ENCODE measurements at places on chromosomes 3 and 15.

DNA sequence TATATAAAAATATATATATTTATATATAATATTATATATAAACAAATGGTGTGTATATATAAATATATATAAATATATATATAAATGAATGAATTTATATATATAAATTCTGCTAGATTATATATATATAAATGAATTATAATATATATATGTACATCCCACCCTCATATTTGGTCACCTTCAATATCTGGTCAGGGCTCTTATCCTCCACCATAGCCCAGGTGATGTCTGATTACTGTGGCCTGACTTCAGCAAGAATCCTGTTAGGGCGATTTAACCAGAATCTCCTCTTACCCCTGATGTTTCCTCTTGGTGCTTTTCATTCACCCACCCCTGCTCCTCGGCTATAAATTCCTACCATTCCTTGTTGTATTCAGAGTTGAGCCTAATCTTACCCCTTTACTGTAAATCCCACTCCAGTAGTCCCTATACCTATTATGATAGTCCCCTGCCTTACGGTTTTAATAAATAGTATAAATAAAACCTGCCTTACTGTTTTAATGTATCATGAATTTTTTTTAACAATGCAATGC, 439.6 kb downstream of the PLOD2 start:
- no peak for DNase-seq

DNA sequence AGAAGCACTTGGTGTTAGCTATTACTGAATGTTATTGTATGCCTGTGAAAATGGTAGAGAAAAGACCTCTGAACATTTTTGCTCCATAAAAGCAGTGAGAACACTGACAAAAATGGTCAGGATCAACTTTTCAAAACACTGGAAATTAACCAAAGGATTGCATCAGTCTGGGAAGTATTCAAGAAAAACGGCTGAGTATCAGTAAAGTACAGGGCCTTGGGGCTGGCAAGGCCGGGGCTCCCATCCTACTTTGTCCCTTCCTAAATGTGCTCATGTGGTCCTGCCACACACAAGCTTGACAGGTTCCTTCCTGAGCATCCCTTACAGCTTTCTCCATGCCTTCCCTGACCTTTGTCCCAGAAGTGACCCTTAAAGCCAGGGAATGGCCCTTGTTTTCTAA, 84.0 kb downstream of the CFAP20DC start:
- DNase-seq, result no peak

DNA sequence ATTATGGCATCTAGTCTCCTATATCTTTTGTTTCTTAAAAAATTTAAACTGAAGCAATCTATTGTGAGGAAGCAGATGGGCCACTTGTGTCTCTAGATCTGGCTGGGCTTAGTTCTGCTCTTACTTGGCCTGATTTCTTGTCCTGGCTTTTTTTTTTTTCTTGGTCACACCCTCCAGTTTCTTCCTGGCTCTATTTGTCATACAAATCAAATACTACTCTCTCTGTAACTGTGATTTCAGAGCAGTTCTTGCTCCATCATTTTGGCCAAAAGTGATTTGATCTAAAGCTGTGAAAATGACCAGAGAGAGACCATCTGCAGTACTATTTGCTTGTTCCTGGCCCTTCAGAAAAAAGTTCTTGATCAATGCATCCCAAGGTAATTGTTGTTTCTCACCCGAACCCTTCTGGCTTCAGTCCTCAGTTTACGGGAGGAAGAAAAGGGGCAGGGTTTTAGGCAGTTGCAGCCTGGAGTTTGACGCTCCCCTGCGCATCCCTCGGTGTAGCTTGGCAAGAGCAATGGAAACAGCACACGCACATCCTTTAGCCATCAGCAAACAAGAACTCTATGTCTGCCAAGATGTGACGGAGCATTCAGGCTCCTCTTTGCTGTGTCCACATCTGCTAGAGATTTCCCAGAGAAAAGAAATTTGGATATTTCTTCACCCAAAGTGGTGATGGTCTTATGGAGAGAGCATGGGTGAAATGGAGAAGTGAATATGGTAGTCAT, 31.6 kb downstream of the CHST2 start:
- no peak for DNase-seq

DNA sequence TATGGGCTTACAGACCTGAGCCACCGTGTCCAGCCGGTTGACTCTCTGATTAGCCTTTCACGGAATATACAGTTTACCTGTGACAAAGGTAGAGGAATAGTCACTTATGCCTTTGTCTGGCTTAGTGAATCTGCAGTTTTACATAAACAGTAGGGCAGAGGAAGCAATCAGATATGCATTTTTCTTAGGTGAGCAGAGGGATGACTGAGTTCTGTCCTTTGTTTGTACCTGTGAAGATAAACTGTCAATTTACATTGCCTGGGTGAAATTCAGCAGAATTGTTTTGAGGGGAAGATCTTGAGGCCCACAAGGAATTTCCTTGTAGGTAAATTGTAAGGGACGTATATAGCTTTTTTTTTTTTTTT, 10.8 kb downstream of the EDEM1 start:
- no peak for DNase-seq

GRCh38 chr3:70090322-70090913, 90.9 kb downstream of the SAMMSON start:
- no peak for DNase-seq

- DNase-seq, result no peak
Observed at GRCh38 chr3:66985336-66985920, 12.7 kb upstream of the KBTBD8 start.

DNA sequence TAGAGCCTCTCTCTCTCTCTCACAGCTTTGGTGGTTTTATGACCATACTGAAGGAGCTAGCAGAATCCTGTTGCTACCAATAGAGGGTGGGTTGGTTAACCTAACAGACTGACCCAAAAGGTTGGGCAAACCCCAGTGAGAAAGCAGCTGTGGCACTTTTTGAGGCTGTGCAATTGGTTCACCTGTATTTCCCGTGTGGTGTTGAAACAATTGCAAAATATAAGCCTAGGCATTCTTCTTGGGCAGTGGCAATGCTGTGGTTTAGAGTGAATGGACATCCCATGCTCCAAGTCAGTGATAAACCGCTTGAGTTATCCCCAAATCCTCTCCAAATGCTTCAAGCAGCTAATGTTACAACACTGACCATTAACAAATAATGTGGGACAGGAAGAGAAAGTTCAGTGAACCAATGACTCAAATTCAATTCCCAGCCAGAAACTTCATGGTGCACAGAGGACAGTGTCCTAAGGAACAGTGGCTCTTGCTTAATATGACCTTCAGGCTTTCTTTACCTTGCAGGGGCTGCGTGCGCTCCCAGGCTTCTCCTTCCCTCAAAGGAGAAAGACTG, 261.9 kb upstream of the ICE2 start:
- no peak for DNase-seq

DNA sequence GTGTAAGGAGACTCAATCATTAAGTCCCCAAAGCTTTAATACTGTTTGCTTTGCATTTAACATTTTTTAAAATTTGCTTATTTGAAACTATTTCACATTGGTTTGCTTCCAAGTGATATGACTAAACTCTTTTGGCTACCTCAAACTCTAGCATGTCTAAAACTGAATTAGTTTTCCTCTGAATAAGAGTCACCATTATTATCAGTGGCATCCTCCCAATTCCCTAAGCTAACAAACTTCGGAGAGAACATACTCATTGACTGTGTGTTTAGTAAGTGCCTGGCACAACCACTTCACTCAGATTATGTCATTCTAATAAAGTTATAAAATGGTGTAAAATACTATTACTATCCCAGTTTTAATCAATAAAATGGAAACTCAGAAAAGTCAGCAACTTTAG, 21.9 kb downstream of the ATOSA start:
- DNase-seq, result no peak

- DNase-seq, result no peak
Observed at GRCh38 chr15:81161851-81162250, 27.8 kb downstream of the CFAP161 start.

DNA sequence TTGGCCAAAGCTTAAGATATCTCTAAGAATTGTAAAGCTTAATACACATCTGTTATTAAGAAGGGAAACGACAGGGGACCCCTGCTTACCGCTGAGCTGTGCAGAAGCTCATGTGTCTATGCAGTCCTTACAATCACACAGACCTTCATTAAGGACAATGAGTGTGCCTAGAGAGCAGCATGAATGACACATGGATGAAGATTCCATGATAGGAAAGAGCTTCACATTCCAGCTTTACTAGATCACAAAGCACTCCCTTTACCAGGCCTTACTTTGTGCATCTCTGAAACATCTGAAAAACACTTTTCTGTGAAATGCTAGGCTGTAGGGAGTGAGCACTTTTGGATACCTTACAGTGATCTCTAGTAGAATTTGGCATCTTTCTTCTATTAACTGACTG, 32.0 kb downstream of the RNF168 start:
- no peak for DNase-seq

- DNase-seq, result no peak
Observed at GRCh38 chr3:33071181-33071580, 25.8 kb downstream of the GLB1 start.

DNA sequence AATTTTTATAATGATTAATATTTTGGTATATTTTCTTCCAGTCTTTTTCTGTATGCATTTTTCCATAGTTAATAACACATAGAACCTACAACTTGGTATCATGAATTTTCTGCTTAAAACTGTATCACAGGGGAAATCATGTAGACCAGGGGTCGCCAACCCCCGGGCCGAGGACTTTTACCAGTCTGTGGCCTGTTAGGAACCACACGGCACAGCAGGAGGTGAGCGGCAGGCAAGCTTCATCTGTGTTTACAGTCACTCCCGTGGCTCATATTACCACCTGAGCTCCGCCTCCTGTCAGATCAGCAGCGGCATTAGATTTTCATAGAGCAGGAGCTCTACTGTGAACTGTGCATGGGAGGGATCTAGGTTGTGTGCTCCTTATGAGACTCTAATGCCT, 54.7 kb downstream of the RPL22L1 start:
- no peak for DNase-seq

DNA sequence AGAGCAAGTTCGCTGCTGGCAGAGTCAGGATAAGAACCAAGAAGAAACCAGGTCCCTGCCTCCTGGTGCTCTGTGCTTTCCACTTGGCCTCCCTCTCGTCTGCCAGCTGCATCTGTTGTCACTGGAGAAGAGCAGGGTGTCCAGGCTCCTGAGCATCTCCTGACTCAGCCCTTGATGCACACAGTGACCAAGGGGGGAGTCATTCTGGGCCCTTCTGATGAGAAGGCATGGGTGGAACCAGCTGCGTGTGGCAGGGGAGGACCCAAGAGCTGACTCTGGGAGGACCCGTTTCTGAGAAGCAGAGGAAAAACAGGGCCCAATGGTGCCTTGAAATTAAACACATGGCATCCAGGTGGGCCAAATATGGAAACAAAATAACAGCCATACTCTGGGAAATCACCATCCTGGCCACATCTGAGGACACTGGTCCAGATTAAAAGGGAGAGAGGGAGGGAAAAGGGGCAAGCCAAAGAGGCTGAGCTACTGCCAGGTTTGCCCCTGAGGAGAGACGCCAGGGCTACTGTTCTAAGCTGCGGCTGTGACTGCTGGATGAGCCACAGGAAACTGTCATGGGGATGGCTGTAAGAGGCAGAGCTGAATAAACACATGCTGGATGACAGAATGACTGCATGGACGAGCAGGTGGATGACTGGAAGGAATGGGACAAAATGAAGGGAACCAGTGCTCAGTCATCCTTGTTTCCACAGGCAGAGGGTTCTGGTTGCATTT, 58.1 kb upstream of the CA12 start:
- no peak for DNase-seq

GRCh38 chr3:106715286-106715685, 662.0 kb upstream of the CCDC54 start:
- DNase-seq, result no peak

GRCh38 chr3:102233881-102234280, 200.9 kb upstream of the ZPLD1 start:
- no peak for DNase-seq

- peak; percentile 37 for DNase-seq
Observed at GRCh38 chr3:161274691-161275298, 53.7 kb downstream of the NMD3 start.

DNA sequence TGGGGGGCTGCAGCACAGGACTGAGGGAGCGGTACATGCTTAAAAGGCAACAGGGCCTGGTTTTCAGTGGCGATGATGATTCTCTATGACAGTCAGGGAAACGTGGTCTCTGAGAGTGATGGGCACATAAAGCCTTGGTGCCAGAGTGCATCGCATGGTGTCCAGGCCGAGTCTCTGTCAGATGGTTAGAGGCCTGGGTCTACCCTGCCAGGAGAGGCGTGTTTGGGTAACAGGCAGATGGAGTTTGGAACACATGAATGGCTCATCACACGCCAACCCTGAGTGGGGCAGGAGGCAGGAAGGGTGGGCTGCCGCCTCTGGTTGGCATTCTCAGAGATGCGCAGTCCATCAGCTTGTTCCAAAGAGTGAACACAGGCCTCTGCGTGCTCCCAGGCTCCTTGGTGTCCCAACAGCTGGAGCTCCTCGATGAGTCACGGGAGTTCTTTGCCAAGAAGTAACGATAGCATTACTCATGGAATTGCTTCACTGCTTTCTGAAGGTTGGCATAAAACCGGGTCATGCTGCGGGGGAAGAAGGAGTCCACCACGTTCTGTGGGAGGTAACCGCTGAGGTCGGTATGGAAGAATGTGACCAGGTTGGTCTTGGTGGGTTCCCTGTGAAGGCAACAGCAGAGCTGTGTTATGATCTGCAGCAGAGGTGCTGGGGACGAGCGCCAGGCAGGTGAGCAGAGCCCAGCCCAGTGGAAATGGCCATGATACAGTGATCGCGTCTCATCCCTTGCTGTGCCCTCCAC, 11.0 kb downstream of the STARD5 start:
- no peak for DNase-seq

GRCh38 chr3:67559029-67559605, 95.3 kb downstream of the SUCLG2 start:
- no peak for DNase-seq

- no peak for DNase-seq
Observed at GRCh38 chr15:90519688-90520087, 10.0 kb upstream of the CRTC3 start.

DNA sequence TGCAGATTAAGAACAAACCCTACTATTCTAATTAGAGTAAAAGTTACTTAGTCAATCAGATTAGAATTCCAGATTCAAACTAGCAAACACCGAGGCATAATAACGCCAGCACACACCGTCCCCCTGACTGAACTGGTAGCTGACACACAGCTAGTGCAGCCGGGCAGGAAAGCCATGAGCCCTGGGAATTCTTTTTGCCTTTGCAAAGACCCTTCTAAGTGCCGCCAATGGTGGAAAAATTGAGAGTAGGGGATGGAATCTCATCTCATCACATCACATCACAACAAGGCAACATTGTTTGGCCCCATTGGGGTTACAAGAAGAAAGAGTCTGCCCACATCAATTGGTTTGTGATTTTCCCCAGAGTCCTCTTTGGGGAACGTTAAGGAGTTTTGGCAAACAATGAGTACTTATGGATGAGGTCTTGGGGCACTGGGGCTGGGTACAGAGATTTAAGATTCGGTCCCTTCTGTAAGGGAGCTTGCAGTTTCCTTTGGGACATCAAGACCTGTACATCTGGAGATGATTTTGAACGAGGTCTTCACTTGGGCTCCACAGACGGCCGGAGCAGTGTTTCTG, 120.4 kb upstream of the MEF2A start:
- DNase-seq, result no peak

GRCh38 chr3:50655009-50655830, 19.5 kb upstream of the DOCK3 start:
- DNase-seq, result peak; percentile 47

GRCh38 chr3:13582366-13583250, 33.7 kb downstream of the FBLN2 start:
- DNase-seq, result no peak

- DNase-seq, result no peak
Observed at GRCh38 chr15:40498418-40498817, 27.6 kb downstream of the CHST14 start.
